ENCODE measurements at places on chromosomes 13 and 19.

DNA sequence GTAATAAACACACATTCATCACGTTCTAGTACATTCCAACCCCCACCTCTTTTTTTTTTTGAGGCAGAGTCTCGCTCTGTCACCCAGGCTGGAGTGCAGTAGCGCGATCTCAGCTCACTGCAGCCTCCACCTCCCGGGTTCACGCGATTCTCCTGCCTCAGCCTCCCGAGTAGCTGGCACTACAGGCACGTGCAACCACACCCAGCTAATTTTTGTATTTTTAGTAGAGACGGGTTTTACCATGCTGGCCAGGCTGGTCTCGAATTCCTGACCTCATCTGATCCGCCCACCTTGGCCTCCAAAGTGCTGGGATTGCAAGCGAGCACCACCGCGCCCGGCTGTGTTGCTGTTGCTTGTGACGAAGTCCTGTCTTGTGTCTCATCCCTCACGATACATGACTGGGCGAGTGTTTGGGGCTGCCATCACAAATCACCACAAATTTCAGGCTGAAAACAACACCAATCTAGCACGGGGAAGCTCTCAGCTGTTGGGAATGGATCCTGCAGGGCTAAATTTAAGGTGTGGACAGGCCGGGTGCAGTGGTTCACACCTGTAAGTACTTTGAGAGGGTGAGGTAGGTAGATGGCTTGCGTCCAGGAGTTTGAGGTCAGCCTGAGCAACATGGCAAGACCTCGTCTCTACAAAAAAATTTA is 15.7 kb downstream of the MOB3A start:
- no peak for DNase-seq

GRCh38 chr13:97321101-97321500 is 99.0 kb downstream of the MBNL2 start:
- no peak for DNase-seq

- no peak for DNase-seq
Measured at GRCh38 chr19:53631949-53632407, at the start of gene DPRX. DPRX (plus strand) TSS chr19:53631999; CDS start chr19:53632107, 108 bp downstream.

DNA sequence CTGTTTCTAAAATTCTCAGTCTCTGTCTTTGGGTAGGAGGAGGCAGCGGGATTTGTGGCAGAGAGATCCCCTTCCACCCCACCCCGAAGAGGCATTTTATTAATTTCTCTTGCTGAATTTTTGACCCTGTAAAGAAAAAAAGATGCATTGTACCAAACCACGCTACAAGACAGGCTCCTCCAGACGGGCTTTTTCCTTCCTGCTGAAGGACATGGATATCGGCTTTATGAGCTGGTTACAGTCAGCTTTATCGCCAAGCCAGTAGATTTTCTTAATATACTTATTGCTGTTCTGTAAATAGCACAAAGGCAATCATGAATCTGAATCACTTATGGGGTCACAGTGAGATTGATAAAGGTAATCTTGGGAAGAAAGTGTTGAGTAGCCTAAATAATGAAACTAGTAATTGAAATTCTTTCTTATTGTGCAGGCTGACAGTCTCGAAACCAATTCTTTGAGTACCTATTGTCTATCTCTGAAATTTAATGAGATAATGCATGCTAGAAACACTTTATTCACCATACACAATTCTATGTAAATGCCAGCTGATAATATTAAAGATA is 24.5 kb downstream of the MBNL2 start:
- no peak for DNase-seq

- no peak for DNase-seq
Measured at GRCh38 chr13:114025405-114025713, 51.5 kb upstream of the C13orf46 start.

GRCh38 chr13:80359778-80360452 is 19.0 kb upstream of the SPRY2 start:
- no peak for DNase-seq

GRCh38 chr13:21445759-21446158 is 13.3 kb downstream of the ZDHHC20 start:
- no peak for DNase-seq

DNA sequence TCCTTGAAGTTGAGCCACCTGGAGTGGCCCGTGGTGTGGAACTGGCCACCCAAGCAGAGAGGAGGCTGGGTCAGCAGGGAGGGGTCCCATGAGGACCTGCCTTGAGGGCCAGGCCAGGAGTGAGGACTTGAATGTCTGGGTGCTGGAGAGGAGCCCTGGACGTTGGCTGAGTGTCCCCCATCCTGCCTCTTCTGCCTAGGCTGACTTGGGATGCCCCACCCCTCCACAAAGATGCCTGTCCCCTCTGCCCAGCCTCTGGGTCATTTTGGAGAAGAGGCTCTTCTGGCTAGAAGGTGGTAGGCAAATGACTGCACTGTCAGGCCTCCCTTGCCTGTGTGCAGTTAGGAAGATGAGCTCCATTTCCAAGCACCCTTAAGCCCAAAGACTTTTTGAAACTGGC is 1.7 kb downstream of the SSBP4 start:
- DNase-seq, result no peak

- DNase-seq, result no peak
Measured at GRCh38 chr13:39773833-39774232, 118.4 kb downstream of the COG6 start.

GRCh38 chr19:15866636-15867035 is 31.2 kb downstream of the CYP4F2 start:
- no peak for DNase-seq

DNA sequence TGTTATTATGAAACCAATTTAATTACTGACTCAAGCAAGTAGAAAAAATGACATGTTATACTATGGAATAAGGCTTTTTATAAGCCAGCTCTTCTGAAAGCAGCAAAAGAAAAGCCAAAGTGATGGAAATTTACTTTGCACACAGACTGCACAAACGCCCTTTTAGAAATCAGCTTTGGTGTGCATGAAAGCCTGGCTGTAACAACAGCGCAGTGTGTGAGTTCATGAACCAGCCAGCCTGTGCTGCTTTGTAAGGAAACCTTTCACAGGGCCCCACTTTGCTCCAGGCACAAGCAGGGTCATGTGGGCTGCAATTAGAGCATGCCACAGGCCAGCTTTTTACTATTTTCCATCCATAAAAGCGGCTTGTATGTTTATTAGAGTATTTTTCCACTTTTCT is 13.6 kb upstream of the IFT88 start:
- DNase-seq, result no peak

GRCh38 chr19:4624733-4625362 is 14.5 kb upstream of the TNFAIP8L1 start:
- no peak for DNase-seq

- DNase-seq, result no peak
Measured at GRCh38 chr13:31441800-31442510, 242.2 kb downstream of the B3GLCT start.

GRCh38 chr19:8631425-8631819 is 989 bp downstream of the NFILZ start:
- no peak for DNase-seq

GRCh38 chr19:35380450-35381124 is 9.7 kb downstream of the GPR42 start:
- no peak for DNase-seq

DNA sequence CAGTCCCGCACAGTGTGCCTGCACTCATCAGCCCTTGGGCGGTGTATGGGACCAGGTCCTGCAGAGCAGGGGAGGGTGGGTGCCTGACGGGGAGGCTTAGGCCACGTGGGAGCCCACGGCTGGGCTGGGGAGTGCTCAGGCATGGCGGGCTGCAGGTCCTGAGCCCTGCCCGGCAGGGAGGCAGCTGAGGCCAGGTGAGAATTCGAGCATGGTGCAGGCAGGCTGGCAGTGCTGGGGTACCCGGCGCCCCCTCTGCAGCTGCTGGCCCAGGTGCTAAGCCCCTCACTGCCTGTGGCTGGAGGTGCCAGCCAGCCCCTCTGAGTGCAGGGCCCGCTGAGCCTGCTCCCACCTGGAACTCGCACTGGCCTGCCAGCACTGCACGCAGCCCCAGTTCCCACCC is 630.9 kb upstream of the PCDH20 start:
- DNase-seq, result no peak

DNA sequence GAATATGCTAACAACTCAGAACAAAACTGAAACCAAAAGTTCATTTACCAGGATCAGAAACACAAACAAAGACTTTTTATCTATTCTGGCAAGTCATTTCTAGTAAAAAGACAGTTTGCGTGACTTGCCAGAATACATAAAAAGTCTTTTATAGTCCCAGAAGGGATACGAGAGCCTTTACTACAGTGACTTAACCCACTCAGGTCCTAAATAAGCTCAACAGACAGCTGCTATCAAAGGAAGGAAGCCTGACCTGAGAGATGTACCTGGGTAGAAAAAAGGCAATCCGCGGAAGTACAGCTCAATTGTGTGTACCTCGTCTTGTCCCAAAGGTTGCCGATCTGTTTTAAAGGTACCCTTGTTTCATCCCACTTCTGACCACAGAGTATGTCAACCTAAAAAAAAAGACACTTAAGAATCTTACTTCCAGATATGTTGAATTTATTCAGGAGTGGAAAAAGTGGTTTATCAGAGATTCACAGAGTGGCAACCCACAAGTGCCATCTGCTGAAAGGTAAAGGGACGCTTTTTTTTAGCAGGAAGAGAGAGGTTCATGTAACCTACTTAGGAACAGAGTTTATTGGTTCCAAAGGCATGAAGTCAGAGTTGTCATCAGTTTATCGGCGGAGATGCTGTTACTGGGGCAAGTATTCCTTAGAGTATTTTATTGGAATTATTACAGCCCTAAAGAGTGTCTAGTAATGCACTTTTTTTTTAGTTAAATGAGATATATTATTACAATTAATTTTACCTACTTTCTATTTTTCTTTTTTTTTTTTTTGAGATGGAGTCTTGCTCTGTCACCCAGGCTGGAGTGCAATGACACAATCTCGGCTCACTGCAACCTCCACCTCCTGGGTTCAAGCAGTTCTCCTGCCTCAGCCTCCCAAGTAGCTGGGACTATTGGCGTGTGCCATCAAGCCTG is 69.7 kb upstream of the C1QTNF9B start:
- no peak for DNase-seq
